Stomach (tissue), 19 donors: ENCODE measurements at places on chromosomes 4 and X. TPM values are rescaled to one million over a fixed set of nuclear protein-coding genes. Genes with fewer than 3 reads are reported as not detected.
A peak's percentile ranks its signal among the peaks of the same experiment; 100 is the strongest.

MAGEB10 gene
- polyA plus RNA-seq: not detected

EPGN gene
- not detected for polyA plus RNA-seq

GAGE12C gene
- not detected for polyA plus RNA-seq

- DNase-seq: peak; percentile 50
These were observed 136.5 kb downstream of the PRKX start for GRCh38 chrX:3576886-3577501.

- no peak for DNase-seq
These were observed 517.5 kb downstream of the MID1IP1 start for GRCh38 chrX:39318506-39319343.

GRCh38 chr4:8048856-8049676, 109.4 kb upstream of the AFAP1 start:
- DNase-seq: no peak

DNA sequence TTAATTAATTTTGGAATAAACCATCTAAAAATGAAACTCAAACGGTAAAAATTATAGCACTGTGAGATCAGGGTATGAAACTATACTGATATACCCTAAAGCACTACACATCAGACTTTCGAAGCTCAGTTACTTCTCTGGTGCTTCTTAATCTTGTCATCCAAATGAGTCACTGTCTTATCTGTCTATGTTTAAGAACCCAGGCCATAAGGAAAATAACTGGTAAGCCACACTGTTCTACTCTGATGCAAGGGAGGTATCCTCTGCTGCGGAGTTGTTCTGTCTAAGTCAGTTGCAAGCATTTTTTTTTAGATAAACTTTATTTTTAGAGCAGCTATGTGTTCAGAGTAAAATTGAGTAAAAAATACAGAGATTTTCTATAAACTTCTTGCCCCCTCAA, 830.8 kb upstream of the POU3F4 start:
- DNase-seq: no peak

GRCh38 chrX:31316340-31316991, 244.6 kb upstream of the FTHL17 start:
- DNase-seq: no peak

- no peak for DNase-seq
These were observed 472.2 kb upstream of the TENM3 start for GRCh38 chr4:181770971-181771370.

GRCh38 chrX:47204970-47205369, 11.3 kb downstream of the UBA1 start:
- no peak for DNase-seq

DNA sequence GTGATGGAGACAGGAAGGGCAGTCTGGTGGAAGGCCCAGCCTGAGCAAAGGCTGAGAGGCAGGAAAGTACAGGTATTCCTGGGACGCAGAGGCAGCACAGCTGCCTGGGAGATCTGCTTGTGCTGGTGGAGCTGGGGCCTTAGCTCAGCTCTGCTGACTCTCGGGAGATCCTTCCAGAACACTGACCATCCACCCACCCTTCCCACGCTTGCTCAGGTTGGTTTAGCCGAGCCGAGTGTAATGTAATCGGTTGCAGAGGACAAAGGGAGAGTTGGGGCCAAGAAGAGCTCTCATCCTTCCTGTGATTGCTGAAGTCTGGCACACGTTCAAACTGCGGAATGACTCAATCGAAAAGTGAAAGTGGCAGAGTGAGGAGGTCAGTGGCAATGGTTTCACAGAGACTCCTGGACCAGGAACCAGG, 43.1 kb upstream of the GPR78 start:
- DNase-seq: peak; percentile 80
